Large intestine (tissue), 12 donors: ENCODE measurements at places on chromosomes 7 and 10. TPM values are rescaled to one million over a fixed set of nuclear protein-coding genes. Genes with fewer than 3 reads are reported as not detected.

- peak; percentile 71 for DNase-seq
Measured at GRCh38 chr7:44973610-44974401, 5.0 kb downstream of the MYO1G start.

GRCh38 chr7:1899196-1899595, 229.1 kb downstream of the ELFN1 start:
- DNase-seq, result no peak

- DNase-seq, result no peak
Measured at GRCh38 chr7:66741710-66742049, 1.1 kb downstream of the RABGEF1 start.

GRCh38 chr10:24579448-24579847, 144.2 kb downstream of the ARHGAP21 start:
- no peak for DNase-seq

GRCh38 chr7:43884209-43884608, 14.9 kb upstream of the MRPS24 start:
- DNase-seq, result no peak

GRCh38 chr10:90394311-90394710, 463.5 kb downstream of the HTR7 start:
- DNase-seq, result no peak

DNA sequence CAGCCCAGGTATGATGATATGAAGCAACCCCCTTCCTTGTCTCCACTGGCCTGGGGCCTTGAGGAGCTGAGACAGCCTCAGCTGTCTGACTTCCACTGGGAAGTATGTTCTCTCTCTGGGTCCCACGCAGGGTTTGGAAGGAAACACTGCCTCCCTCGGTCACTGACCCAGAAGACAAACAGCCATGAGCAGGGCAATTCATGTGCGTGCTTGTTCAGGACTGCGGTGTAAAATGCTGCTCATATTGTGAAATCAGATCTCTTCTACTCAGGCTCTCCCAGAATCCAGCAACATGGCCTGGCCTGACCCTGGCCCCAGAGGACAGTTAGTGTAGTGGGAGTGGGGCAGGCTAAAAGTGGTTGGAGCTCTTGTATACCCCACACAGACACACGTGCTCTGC, 2.8 kb downstream of the CLCN1 start:
- DNase-seq, result peak; percentile 31

GRCh38 chr7:99447943-99448342, 9.2 kb downstream of the CPSF4 start:
- DNase-seq, result no peak

DNA sequence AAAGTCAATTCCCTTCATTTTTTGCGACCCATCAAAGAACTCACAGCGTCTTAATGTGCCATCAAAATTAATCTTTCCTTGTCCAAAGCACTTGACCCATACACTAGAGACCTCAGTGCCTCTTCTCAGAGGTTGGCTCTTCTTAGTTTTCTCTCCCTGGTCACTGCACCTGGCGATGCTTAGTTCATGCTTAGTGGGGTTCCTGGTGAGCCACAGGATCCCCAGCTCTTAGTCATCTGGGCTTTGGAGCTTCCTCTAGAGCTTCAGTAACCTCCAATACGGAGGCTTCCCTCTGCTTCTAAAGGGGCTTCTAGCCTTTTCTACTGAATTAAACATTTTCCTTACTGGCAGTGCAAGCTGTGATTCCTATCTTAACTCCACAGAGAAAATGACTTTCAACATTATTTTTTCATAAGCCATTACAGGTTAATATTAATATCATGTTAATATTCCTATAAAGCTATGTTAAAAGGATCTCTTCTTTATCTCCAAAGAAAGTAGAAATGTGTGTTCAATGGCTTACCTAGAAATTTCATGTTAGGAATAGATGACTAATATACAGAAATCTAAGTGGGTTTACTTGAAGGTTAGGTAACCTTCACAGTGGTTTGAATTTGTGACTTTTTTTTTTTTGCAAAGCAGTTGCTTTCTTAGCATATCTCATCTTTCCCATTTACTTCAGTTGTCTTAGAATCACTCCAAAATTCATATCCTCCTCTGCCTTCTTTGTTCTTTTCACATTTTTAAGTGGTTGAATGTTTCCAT, 295.2 kb downstream of the CAMK1D start:
- no peak for DNase-seq

- no peak for DNase-seq
Measured at GRCh38 chr7:117381362-117381761, 45.9 kb downstream of the ASZ1 start.

DNA sequence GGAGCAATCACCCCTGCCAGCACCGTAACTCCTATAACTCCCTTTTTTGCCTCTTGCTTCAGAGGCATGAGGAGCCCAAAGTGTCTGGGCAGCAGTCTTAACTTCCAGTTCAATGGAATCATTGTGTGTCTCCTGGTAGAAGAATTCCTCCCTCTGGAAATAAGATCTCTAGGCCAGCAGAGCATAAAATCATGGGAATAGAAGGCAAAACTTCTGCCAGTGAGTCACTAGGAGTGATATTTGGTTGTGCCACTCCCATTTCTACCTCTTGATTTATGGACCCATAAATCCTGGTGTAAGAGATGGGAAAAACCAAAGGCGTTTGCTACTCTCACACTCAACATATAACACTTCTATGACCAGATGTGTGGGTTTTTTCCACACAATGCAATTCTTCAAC, 104.9 kb upstream of the FAM180A start:
- no peak for DNase-seq

DNA sequence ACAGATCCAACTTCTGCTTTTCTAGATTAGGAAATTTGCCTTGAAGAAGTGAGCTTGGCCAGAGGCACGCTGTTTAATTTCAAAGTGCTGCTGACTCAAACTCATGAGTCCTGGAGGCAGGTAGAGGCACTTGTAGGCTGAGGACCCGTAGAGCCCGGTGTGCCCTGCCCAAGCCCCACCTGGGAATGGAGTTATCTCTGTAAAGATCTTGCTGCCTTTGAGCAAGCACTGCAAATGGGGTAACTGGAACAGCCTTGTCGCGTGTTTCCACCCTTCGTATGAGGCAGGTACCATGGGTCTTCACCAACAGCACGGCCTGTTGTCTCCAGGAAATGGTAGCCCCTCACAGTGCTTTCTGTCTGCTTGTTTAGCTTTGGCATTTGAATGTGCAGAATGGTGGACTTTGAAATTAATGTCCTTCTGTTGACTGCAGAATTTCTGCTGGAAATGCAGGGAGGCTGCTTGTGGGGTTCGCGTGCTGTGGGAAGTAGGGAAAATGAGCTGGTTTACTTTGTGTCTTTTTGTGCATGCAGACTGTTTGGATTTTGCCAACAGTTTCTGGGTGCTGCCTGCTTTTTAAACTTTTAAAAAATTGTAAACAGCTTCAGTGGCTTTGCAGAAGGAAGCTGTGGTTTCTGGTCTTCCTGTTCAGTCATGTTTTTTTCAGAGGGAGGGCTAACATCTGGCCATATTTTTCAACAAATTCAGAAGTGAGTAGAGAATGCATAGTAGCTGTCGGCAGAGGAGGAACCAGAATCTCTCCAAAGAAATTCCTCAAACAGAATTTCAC, 27.2 kb downstream of the CCM2 start:
- no peak for DNase-seq

DNA sequence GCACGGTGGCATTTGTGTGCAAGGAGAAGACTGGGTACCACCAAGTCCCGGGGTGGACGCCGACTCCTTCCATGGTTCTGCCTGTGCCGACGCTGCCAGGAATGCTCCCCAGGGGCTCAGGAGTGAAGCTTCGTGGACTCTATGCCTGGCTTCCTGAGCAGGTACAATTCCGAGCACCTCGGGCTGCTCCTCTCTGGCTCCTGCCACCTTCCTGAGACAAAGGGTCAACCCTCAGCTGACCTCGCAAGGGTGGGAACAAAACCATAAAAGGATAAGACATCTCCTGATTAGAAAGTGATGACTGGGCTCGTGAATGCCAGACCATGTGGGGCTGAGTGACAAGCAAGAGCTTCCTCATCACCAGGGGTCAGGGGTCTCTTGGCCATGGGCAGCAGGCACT, 31.8 kb downstream of the CALML3 start:
- DNase-seq, result peak; percentile 64

TMEM176B gene
- 291 TPM for polyA plus RNA-seq

COL13A1 gene
- polyA plus RNA-seq, result 9.6 TPM

GSAP gene
- 13.6 TPM for polyA plus RNA-seq

PAX2 gene
- polyA plus RNA-seq, result 0.06 TPM

SPOCK2 gene
- 17.4 TPM for polyA plus RNA-seq

TBC1D12 gene
- polyA plus RNA-seq, result 12.1 TPM

ZNF12 gene
- polyA plus RNA-seq, result 36.7 TPM

TDRD1 gene
- polyA plus RNA-seq, result 0.22 TPM

GPR15LG gene
- polyA plus RNA-seq, result 1.4 TPM
